NCI-H1092 treated with DMSO at 0.1 percent for 48 hours (cell line): ENCODE measurements at places on chromosomes 13 and 19.

- no peak for DNase-seq
These were observed 36.1 kb downstream of the TNFSF13B start for GRCh38 chr13:108305655-108306054.

DNA sequence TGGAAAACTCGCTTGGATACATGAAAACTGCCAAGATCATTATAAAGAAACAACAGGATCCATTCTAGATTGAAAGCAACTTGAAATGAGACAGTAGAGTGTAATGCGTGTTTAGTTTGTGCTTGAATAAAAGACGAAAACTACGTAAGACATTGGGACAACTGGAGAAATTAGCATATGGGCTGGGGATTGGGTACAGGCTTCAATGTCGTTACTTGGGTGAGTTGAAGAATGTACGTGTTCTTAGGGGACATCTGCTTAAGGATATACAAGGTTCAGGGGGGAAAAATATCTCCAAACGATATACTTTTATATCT, 471 bp upstream of the ERVK3-1 start:
- DNase-seq: no peak

DNA sequence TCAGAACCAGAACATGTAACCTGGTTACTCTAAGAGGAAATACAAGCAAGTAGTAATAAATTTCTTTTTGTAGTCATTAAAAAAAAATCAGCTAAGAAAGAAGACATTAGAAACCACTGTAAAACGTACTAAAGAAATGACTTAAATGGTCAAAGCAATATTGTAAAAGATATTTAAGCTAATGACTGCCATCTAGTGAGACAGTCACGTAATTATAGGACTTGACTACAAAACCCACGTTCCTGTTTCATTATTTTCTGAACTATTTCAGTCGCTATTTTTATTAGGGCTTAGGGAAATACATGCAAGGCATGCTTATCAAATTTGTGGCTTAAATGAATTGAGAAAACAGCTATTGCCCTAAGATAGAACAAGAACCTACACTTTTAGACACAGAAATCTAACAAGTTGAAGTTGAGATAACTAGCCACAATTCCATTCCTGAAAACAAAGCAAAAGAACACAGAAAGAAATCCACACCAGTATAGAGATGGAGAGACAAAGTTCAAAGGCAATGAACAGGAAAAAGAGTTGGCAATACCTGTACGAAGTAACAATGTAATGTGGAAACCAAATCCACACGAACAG, 17.9 kb downstream of the ALG5 start:
- DNase-seq: peak; percentile 29

GRCh38 chr19:47564081-47564480, 8.9 kb downstream of the ZNF541 start:
- no peak for DNase-seq

DNA sequence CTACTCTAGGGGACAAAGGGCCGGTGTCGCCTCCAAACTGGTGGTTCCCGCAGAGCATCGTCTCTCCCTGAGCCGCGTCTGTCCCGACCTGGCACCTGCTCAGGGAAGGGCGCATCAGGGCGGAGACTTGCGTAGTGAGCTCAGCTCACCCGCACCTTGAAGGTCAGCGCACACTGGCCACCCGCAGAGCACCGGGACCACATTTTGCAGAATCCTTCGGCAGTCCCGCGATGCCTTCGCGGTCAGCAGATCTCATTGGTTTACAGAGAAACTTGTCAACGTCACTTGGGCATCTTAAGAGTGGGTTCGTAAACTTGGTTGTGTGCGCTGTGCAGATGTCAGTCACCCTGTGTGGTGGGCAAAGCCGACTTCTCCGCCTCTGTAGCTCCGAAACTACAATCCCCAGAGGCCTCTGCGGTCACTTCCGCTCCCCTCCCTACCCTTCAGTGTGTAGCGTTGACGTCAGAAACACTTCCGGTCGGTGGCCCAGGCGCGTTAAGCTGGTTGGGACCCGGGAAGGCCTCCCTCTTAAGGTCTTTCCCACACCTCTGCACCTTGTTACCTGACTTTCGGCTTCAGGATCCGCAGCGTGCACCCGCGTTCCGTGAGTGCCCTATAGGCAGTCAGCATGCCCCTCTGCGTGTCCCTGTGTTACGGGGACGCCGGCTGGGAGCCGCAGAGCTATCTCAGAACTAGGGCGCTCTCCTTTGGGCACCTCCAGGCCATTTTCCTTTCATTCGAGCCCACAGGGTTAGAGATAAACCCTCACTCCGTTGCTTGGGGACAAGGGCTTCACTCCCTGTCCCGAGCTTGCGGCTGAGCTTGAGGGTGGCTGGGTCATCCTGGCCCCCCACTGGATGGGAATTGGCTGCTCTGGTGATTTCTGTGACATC, 36.5 kb upstream of the ZNF527 start:
- DNase-seq: peak; percentile 81
